Spleen (tissue), 13 donors: ENCODE measurements at places on chromosomes 6 and 20. TPM values are rescaled to one million over a fixed set of nuclear protein-coding genes. Genes with fewer than 3 reads are reported as not detected.

Gene DEFB118
- not detected for total RNA-seq

Gene LRFN2
- total RNA-seq: 0.70 TPM

Gene GMEB2
- total RNA-seq: 14.7 TPM

Gene KLC4
- 20.9 TPM for total RNA-seq

Gene ADRM1
- total RNA-seq: 82.3 TPM

Gene HSF2
- 7.5 TPM for total RNA-seq

Gene R3HDML
- not detected for total RNA-seq

Gene ATP9A
- total RNA-seq: 9.1 TPM
